ENCODE measurements at places on chromosomes 2 and 18.

- DNase-seq = no peak
Observed at GRCh38 chr2:120110507-120110906, 97.6 kb downstream of the EPB41L5 start.

- DNase-seq = no peak
Observed at GRCh38 chr2:43302961-43303494, 76.6 kb upstream of the ZFP36L2 start.

DNA sequence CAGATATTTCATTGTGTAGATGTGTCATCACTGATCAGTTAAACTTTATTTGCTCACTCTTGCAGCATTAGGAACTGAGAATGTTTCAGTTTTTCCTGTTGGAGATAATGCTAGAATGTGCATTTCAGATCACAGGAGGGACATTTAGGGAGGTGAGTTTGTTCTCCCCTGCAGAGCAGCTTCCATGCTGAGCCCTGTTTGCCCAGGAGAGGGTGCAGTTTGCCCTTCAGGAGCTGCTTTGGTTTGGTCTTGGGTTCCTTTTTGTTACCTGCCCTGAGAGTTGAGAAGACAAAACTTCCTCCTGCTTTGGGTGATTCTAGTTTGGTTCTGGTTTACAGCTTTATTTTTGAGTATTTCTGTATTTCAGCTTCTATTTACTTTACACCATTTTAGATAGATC is 49.9 kb downstream of the DGKD start:
- DNase-seq = peak; percentile 75

DNA sequence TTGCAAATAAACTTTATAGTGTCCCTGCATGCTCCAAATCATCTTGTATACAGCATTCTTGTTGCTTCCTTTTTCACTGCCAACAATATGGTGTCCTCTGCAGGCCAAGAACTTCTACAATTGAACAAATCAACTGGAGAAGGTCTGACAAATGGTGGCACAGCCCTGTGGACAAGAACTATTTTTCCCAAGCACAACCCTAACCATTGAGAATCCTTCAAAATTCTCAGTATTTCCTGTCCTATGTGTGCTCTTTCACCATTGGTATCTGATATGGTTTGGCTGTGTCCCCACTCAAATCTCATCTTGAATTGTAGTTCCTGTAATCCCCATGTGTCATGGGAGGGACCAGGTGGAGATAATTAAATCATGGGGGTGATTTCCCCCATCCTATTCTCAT is 865.1 kb upstream of the ACVR2A start:
- no peak for DNase-seq

DNA sequence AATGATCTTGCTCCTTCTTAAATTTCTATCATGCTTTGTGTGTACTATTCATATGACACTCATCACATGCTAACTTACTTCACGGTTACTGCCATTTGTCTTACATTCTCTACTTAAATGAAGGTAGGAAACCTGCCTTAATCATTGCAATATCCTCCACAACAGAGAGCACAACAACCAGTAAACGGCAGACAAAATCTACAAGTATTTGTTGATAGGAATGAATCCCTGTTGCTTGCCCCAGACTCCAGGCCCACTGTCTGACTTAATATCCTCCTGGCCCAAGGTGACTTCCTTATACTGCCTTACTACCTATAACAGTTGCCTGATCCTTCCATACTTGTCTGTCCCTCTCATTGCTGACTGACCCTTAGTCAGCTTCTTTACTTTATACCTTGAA is 3.5 kb downstream of the PPP3R1 start:
- DNase-seq = no peak

DNA sequence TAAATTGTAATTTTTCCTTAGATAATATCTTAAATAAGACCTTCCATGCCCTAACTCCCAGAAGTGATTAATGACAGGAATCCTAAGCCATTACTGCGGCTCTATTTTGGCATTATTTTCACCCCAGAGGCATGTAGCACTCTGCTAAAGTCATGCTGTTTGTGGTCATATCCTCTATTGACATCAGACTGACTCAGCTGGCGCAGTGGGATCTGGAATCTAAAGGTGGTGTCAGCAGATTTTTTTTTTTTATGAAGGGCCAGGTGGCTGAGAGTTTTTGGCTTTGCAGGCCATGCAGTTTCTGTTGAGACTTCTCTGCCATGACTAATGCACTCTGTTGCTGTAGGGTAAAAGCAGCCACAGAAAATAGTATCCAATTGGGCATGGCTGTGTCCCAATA is 64.1 kb upstream of the ACVR1C start:
- no peak for DNase-seq

DNA sequence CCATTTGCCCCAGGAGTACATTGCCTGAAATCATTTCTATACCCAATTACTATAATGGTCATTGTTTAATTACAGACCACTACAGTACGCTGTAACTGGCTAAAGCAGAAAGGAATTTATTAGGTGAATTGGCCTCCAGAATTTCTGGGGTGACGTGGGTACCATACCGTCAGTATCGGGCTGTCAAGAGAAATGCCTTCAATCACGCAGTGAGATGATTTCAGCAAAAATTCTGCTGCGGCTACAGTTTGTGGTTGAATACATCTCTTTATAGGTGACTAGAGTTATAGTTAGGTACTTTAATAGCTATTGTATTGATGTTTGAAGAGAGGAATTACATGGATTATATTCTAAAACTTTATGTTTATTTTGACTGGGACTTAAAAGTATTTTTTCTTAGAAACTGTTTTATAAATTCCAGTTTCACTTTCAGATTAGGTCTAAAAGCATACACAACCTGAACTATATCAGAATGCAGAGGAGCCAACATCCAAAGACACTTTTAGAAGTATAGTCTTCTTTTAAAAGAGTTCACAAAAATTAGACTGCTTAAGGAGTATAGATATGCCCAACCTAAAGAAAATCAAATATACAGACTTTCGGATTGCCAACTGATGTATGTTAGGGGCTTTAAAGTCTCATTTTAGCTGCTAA is 128.4 kb downstream of the TTC27 start:
- DNase-seq = no peak

- no peak for DNase-seq
Observed at GRCh38 chr18:4242431-4243161, 212.5 kb downstream of the DLGAP1 start.

- no peak for DNase-seq
Observed at GRCh38 chr2:240999873-241000541, 1.6 kb downstream of the SNED1 start.

DNA sequence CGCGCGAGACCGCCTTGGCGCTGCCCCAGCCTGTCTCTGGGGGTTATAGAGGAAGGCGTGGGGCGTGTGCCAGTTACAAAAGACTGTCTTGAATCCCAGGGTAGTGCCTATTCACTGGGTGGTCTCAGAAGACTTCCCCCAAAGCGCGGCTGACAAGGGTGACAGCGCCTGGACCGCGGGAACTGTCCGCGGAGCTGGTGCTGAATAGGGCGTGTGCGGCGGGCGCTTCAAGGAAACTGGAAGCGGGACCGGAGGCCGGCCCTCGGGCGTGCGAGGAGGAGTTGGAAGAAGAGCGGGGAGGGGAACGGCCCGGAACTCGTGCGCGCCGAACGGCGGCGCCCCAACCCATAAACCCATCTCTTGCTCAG is 2.3 kb downstream of the EGR4 start:
- DNase-seq = peak; percentile 45

- no peak for DNase-seq
Observed at GRCh38 chr2:238793801-238794449, 54.0 kb upstream of the TWIST2 start.

DNA sequence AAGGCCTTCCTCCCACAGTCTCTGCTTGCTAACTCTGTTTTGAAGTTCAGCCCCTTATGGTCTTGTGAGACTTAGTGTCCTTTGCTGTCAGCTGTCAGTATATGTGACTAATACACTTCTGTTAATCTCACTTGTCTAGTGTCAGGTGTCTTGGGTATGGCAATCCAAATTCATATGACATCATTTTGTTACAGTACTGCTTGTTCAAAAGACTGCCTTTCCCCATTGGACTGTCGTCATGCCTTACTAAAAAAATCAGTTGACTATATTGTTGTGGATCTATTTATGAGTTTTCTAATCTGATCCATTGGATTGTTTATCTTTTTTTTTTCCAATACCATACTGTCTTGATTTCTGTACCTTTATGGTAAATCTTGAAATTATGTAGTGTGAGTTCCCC is 611.4 kb upstream of the HS6ST1 start:
- no peak for DNase-seq

GRCh38 chr2:122734766-122735424 is 979.4 kb downstream of the TSN start:
- no peak for DNase-seq

All from CD4-positive, alpha-beta T cell treated with Interleukin-1 beta for 1 hour (primary cell).